Left cardiac atrium (tissue), 4 donors: ENCODE measurements at places on chromosomes 7 and 10. TPM values are rescaled to one million over a fixed set of nuclear protein-coding genes. Genes with fewer than 3 reads are reported as not detected.

Gene PRPS1L1
- not detected for total RNA-seq

Gene UPK3B
- 33.8 TPM for total RNA-seq

- no peak for DNase-seq
These were observed 63.0 kb upstream of the CYP26C1 start for GRCh38 chr10:92997620-92998019.

DNA sequence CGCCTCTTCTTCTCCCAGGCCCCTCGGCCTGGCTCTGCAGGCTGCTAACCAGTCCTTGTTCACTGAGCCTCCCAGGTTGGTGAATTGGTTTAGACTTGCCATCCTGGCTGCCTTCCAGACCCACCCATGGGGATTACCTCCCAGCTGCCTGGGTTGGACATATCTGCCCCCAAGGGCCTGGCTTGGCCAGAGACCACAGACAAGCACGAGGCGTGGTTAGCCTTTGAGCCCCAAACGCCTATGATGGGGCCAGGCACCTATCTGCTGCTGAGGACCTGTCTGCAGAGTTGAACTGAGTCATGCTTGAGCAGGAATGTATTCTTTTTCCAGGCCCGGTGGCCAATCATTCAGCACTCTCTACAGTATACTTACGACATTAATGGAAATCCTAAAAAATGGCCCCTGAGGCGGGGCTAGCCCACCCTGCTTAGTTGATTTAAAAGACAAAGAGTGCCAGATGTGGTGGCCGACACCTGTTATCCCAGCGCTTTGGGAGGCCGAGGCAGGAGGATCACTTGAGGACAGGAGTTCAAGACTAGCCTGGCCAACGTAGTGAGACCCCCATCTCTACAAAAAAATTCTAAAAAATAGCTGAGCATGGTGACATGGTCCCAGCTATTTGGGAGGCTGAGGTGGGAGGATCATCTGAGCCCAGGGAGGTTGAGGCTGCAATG lies 361.5 kb downstream of the FRMD4A start:
- no peak for DNase-seq

DNA sequence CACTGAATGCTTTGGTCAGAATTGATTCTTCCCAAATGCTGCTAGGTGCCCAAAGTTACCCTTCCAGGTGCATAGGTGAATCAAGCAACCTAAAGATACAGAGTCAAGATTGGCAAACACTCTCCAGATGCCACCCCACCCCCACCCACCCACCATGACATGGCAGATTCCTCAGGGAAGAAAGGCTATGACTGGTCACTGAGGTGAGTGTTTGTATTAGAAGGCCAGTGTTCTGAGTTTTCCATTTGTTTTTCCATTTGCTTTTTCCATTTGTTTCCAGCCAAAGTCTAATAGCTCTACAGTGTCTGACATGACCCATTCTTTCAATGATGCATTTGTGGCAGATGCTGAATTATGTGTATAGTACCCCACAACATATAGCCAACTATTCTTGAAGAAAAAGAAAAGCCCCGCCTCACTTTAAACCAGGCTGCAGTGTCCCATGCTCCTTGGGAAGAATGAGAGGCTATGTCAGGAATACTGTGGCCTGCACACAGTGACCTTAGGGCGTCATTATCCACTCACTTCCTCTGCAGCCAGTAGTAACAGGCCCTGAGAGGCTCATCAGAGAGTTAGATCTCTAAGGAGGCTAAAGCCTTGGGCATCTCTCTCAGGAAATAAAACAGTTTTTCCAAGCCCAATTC lies 16.1 kb upstream of the HIBADH start:
- no peak for DNase-seq

- no peak for DNase-seq
These were observed 156.6 kb upstream of the PRSS1 start for GRCh38 chr7:142592664-142593063.

Gene MLXIPL
- 29.1 TPM for total RNA-seq

GRCh38 chr7:3866277-3866676 lies 565.2 kb downstream of the SDK1 start:
- DNase-seq, result no peak

- DNase-seq, result no peak
These were observed 12.8 kb upstream of the SH3PXD2A start for GRCh38 chr10:103868200-103868599.

Gene NEUROG3
- total RNA-seq, result not detected

- DNase-seq, result no peak
These were observed 12.2 kb upstream of the REPIN1 start for GRCh38 chr7:150356265-150356897.

Gene SLC13A1
- total RNA-seq, result not detected

- no peak for DNase-seq
These were observed 75.8 kb upstream of the MRLN start for GRCh38 chr10:59829024-59829423.

Gene ABHD11
- total RNA-seq, result 27.4 TPM
